ENCODE measurements at places on chromosomes 2 and 18.

DNA sequence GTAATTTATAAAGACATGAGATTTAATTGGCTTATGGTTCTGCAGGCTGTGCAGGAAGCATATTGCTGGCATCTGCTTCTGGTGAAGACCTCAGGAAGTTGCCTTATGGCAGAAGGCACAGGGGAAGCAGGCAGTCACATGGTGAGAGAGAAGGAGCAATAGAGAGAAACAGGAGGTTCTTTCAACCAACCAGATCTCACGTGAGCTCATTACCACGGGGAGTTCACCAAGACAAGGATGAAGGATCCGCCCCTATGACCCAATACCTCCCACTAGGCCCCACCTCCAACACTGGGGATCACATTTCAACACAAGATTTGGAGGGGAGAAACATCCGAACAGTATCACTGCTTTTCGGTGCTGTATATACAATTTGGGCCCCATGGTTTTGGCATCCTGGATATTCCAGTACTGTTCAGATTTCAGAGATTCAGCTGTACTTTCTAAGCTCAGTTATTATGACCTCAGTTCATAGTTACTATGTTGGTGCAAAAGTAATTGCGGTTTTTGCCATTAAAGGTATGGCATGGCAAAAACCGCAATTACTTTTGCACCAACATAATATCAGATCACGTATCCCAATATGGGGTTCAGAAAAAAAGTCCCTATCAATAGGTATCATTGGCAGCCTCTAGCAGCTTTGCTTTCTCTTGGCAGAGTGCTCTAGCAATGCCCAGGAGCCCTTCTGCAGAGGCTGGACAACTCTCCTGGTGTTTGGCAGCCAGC, 189.6 kb upstream of the SIX3 start:
- no peak for DNase-seq

DNA sequence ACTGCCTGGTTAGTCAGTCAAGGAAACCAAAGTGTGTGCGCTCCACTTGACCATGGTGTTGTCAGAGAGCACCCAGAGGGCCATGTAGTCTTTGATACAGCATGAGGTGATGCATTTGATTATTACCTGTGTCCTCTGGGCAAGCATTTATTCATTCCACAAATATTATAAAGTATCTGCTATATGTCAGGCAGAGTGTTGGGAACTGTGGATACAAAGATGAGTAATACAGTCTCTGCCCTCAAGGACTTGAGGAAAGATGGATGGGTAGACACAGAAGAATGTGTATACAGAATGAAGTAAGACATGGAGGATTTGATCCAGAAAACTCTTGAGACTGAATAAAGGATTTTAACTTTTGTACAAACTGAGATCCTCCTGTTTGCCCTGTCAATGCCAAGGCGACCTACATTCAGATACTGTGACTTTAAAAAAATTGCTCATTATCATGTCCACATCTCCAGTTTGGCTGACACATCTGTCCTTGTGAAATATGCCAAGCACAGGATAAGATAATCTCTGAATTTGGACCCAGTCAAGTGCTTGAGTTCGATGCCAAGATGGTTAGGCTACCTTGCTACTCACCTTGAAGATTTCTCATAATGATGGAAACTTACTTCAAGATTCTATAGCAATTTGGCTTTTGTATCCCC, 50.8 kb downstream of the ACYP2 start:
- no peak for DNase-seq

- no peak for DNase-seq
Observed at GRCh38 chr18:21063011-21063410, 48.6 kb downstream of the ROCK1 start.

DNA sequence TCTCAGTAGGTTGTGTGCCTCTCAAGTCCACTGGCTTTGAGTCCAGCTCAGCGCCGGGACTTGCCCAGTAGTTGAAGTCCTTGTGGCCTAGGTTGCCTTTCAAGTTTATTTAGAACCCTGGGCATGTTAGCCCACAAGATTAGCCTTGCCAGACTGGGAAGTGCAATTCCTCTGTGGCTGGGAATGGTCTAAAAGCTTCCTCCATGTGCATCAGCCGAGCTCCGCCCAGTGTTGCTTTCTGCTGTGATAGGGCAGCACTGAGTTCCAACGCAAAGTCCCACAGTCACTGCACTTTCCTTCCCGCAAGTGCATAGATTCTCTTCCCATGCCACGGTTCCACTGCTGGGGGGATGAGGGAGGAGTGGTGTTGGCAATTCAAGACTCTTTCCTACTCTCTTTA, 308.9 kb upstream of the THUMPD2 start:
- no peak for DNase-seq

DNA sequence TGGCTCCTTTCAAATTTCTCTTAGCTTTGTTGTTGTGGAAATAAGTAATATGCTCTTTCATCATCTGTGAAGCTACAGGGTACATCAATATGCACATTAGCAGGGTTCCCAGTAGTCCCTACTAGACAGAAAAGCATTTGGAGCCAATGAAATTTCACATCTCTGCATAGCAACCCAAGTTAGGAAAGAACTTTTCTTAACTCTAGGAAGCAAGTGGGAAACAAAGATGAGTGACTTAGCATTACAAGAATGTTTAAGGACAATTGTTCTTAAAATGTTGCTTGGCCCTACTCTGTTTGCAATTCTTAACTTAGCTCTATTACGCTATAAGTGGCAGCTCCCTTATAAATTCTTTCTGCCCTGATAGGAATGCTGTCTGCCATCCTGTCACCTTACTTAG, 39.6 kb downstream of the ZEB2 start:
- DNase-seq: no peak

DNA sequence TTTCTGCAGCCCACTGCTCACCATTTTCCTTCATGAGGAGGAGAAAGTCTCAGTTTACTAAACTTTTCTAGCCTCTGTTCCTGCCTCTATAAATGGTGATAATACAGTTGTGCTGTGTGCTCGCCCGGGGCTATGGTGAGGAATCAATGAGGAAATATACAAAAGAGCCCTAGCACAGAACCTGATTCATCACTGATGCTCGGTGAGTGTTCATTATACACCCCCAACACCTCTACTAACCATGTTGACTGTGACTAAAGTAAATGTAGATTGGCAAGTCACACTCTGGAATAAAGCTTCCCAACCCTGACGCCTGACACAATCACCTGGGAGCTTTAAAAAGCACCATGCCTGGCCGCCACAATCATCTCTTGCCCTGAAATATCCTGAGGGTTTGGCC, 118.8 kb upstream of the CYP1B1 start:
- no peak for DNase-seq

- DNase-seq: no peak
Observed at GRCh38 chr2:30652271-30652915, 154.9 kb downstream of the CAPN13 start.

- DNase-seq: no peak
Observed at GRCh38 chr2:28543316-28544035, 47.6 kb downstream of the PLB1 start.

- no peak for DNase-seq
Observed at GRCh38 chr2:9092383-9093282, 89.1 kb upstream of the MBOAT2 start.

GRCh38 chr2:218832520-218832919, 917 bp upstream of the PRKAG3 start:
- no peak for DNase-seq

DNA sequence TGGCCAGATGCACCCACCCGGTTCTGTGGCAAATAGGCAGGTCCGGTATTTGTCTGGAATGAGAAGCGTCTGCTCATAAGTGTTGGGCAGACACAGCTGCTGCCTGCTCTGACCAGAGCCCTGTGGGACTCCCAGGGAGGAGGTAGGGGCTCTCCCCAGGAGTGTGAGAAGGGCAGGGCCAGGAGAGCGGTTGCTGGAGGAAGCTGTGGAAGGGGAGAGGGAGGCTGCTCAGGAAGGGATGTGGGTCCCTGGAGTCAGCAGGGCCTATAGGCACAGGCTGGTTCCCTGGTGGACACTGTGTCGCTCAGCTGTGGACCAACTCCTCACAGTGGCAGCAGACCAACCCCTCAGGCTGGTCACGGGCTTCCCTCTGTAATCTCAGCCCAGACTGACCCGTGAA, 109.2 kb downstream of the DYSF start:
- no peak for DNase-seq

DNA sequence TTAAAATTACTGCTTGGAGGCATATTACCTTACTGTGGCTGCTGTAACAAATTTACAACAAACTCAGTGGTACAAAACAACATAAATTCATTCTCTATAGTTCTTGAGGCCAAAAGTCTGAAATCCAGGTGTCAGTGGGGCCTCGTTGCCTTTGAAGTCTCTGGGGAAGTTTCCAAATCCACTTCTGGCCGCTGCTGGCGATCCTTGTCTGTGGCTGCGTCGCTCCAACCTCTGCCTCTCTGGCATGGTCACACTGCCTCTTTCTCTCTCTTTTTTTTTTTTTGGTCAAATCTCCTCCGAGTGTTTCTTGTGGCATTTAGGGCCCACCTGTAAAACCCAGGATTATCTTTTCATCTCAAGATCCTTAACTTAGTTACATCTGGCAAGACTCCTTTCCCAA, 182.8 kb downstream of the ST6GAL2 start:
- DNase-seq: peak; percentile 7

GRCh38 chr18:58496937-58497336, 132.0 kb downstream of the ALPK2 start:
- no peak for DNase-seq

- no peak for DNase-seq
Observed at GRCh38 chr2:234495251-234496054, 1.4 kb downstream of the ARL4C start.

DNA sequence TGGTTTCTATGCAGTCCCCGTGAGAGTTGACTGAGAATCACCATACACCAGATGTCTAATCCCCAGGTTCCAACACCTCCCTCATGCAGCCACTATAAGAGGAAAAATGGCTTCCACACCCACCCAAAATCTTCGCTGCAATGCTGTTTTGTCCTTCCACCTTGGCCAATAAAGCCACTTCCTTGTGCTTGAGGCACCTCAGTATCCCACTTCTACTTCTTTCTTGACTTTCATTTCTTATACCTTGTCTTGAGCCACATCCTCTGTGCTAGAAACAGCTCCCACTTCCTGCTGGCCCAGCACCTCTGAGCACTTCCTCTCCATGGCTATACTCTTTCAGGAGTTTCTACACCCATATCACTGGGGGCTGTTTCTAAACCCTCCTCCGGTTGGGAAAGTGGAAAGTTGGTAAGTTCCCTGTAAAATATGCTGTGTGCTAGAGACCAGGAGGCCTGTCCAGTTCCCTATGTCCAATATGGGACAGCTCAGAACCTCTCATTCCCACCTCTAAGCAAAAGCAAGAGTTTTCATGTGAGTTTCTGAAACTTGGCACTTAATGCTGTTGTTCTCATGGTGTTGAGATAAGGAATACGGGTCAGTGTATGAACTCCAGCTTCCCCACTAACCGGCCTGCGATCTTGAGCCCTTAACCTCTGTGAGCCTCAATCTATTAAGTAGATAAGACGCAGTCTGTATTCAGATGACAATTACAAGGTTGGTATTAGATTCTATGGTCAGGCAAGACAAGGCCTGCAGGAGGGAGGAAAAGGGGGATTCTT, 209.1 kb upstream of the ID2 start:
- peak; percentile 79 for DNase-seq

- no peak for DNase-seq
Observed at GRCh38 chr18:31079973-31080372, 22.2 kb downstream of the DSC2 start.

DNA sequence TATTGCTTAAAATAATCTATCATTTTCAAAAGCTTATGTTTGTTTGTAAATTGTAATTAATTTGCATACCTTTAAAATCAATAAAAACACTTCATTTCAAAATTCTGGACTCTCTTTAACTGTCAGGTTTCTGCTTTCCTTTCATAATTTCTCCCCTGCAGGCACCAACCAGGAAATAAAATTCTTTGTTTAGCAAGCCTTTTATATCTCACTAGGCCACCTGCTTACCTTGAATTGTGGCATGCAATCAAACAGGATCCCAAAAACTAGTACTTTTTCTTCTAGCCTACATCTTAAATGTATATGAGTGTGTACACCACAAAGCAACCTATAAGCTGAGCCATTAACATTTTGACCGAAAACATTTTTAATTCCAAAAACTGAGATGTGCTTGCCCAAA, 233.1 kb downstream of the NR4A2 start:
- DNase-seq: no peak
